ENCODE measurements at places on chromosomes 2 and 18.
A peak's percentile ranks its signal among the peaks of the same experiment; 100 is the strongest.

- H3K27me3 ChIP-seq, result no peaks in the 10 kb centered on the region
- peak; percentile 30 for DNase-seq
- no peaks in the 10 kb centered on the region for H3K36me3 ChIP-seq
- H3K4me1 ChIP-seq, result no peaks in the 10 kb centered on the region
- H3K4me3 ChIP-seq, result peak overlapping the region; percentile 48
Observed at GRCh38 chr2:95346231-95346737, 49.1 kb downstream of the KCNIP3 start.

GRCh38 chr18:21183670-21184069 is 58.4 kb upstream of the GREB1L start:
- H3K27ac ChIP-seq, result no peak overlapping the region
- H3K36me3 ChIP-seq, result no peaks in the 10 kb centered on the region
- H3K4me3 ChIP-seq, result no peak overlapping the region

GRCh38 chr2:1707771-1708418 is 36.4 kb downstream of the PXDN start:
- DNase-seq, result peak; percentile 95
- H3K4me1 ChIP-seq, result peaks cover 29% of the 10 kb centered on the region
- H3K27me3 ChIP-seq, result no peaks in the 10 kb centered on the region

DNA sequence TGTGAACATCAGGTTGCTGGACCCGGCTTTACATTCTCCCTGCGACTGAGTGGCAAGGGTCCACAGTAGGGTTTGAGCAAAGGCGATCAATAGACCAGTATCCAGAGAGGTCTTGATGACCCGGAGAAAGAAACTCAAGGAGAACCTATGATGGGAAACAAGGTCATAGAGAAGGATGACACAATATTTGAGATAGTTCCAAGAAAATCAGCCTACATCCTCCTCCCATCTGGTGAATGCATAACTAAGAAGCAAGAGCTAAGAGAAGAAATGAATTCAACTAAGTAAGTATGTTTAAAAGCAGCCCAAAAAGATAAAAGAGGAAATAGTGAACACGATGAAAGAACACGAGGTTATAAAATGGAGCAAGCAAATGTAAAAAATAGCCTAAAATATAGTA is 166.3 kb downstream of the CD8B2 start:
- H3K4me1 ChIP-seq, result no peaks in the 10 kb centered on the region
- H3K36me3 ChIP-seq, result no peaks in the 10 kb centered on the region
- no peak overlapping the region for H3K4me3 ChIP-seq
- H3K27me3 ChIP-seq, result peaks cover 21% of the 10 kb centered on the region

DNA sequence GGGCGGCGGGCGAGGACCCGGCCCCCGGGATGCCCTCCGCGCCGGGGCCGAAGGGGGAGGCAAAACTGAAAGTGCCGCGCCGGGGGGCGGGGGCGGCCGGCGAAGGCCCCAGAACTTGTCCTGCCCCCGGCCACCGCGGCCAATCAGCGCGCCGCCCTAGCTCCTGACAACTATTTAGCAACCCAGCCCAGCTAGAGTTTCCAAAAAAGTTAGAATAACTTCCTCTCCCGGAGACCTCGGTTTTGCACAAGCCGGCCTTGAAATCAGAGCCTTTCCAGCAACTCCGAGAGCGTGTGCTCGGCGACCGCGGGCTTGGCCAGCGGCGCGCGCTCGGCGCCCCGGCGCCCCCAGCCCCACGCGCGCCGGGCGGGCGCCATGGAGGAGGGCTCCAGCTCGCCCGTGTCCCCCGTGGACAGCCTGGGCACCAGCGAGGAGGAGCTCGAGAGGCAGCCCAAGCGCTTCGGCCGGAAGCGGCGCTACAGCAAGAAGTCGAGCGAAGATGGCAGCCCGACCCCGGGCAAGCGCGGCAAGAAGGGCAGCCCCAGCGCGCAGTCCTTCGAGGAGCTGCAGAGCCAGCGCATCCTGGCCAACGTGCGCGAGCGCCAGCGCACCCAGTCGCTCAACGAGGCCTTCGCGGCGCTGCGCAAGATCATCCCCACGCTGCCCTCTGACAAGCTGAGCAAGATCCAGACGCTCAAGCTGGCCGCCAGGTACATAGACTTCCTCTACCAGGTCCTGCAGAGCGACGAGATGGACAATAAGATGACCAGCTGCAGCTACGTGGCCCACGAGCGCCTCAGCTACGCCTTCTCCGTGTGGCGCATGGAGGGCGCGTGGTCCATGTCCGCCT is at the start of gene TWIST2:
TWIST2 (plus strand) TSS at position 245 of the 850 bp plus-strand sequence; CDS start at position 376, 131 bp downstream.
- peaks cover 10% of the 10 kb centered on the region for H3K4me1 ChIP-seq
- no peaks in the 10 kb centered on the region for H3K27me3 ChIP-seq
- peak within 1 kb of the TSS; percentile 58 for H3K27ac ChIP-seq
- peaks cover 32% of the 10 kb centered on the region for H3K36me3 ChIP-seq
- peak; percentile 80 for DNase-seq
- H3K4me3 ChIP-seq, result peak within 1 kb of the TSS; percentile 72
